ENCODE measurements at places on chromosomes 1 and 21.
A peak's percentile ranks its signal among the peaks of the same experiment; 100 is the strongest.

GRCh38 chr1:109823543-109824348, 60.0 kb upstream of the EPS8L3 start:
- no peak for DNase-seq

DNA sequence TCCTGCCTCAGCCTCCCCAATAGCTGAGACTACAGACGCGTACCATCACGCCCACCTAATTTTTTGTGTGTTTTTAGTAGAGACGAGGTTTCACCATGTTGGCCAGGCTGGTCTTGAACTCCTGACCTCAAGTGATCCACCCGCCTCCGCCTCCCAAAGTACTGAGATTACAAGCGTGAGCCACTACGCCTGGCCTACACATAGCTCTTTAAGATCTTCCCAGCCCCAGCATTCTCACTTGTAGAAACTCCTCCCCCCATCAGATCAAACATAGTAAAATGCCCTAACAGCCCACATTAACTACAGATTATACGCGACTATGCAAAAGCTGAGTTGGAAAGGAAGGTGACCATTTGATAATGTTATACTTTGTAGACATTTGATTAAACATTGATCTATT, 634.8 kb downstream of the MATN1 start:
- no peak for DNase-seq

- peak; percentile 90 for DNase-seq
These were observed 9.1 kb upstream of the SLC19A1 start for GRCh38 chr21:45551316-45551715.

DNA sequence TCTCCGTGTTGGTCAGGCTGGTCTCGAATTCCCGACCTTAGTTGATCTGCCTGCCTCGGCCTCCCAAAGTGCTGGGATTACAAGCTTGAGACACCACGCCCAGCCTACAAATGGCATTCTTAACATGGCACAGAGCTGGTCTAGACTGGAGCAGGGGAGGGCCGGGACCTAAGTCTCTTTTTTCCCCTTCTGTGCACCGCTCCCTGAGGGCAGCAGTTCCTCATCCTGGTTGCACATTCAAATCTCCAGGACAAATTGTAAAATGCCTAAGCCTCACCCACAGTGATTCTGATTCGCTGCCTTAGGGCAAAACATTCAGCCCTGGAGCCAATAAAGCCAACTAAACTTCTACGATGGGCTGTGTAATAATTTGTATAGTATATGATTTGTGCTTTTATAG, 10.1 kb upstream of the AVPR1B start:
- no peak for DNase-seq

GRCh38 chr21:45072738-45073300, 1.6 kb upstream of the ADARB1 start:
- DNase-seq = no peak

DNA sequence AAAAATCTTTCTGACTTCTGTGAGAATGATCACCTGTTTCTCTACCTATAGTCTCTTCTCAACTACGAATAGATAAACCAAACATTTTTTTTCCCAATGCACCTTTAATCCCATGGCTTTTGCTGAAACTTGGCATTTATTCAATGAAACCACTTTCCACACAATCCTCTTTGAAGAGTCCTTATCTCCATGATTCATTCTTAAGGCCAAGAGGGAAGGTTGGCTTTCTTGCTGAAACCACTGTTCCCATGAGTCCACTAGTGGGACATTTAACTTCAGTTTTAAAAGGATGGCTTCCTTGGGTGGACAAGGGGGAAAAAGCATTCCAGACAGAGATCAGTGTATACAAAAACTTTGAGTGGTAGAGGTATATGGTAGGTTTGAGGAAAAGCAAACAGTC, 73.6 kb downstream of the CRB1 start:
- DNase-seq = no peak

GRCh38 chr1:83942914-83943313, 56.0 kb downstream of the TTLL7 start:
- DNase-seq = no peak

DNA sequence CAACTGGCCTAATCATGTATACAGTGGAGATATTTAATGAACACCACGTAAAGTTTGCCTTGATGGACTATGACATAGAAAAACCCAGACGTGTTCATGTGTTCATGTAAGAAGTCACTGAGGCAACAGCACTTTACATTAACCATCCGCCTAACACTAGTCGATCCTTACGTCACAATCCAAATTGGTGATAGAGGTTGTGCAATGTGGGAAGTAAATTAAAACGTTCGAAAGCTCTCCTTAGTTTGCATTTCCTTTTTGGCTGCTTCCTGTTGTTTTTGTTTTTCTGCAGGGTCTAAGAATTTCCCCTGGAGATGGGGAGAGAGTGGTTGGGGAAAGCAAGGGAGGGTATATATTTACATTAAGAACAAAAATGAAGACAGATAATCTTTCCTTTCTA, 587.5 kb upstream of the ADGRL2 start:
- DNase-seq = no peak

DNA sequence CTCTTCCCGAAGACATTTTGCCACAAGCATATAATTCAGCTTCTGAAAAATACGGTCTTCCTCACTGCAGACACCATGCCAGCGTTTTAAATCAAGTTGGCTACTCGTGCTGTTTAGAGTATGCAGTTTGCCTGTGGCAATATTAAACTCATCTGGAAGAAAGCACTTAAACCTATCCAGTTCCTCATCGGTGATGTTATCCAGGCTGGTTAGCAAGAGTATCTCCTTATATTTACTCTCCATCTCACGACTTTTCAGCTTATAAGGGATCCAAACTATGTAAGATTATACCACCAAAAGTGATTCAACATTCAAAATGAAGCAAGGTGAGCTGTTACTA, 9.7 kb upstream of the IFI16 start:
- no peak for DNase-seq

- peak; percentile 66 for DNase-seq
These were observed 9.9 kb downstream of the TOR1AIP2 start for GRCh38 chr1:179867493-179868330.

DNA sequence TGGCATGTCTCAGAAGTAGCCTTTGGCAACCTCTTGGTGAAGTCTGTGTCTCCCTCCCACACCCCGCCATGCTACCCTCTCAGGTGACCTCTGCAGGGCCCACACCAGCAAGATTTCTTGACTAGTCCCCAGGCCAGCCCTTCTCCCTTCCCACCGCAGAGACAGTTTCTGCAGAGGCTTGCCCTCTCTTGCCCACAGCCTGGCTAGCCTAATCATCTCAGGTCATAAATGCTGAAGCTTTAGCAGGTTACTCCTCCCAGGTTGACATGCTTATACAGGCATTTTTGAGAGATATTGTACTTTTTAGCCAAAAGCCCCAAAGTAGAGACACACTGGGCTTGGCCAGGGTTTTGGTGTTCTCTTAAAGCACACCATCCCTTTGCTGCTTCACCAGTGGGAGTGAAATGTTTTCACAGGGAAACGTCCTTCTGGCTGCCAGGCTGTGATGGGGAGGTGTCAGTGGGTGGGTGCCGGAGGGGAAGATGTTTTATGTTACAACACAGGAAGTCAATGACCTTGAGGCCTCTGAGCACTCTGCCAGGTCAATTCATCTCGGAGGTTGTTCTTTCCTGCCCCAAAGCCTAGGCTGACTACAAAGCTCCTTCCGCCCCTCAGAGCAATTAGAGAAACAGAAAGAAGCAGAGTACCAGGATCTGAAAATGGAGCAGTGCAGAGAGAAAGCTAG, 58.5 kb downstream of the STYXL2 start:
- no peak for DNase-seq

- no peak for DNase-seq
These were observed 295.2 kb downstream of the HLX start for GRCh38 chr1:221174330-221174993.

- DNase-seq = peak; percentile 25
These were observed 64.1 kb downstream of the TMCO4 start for GRCh38 chr1:19735440-19736127.

DNA sequence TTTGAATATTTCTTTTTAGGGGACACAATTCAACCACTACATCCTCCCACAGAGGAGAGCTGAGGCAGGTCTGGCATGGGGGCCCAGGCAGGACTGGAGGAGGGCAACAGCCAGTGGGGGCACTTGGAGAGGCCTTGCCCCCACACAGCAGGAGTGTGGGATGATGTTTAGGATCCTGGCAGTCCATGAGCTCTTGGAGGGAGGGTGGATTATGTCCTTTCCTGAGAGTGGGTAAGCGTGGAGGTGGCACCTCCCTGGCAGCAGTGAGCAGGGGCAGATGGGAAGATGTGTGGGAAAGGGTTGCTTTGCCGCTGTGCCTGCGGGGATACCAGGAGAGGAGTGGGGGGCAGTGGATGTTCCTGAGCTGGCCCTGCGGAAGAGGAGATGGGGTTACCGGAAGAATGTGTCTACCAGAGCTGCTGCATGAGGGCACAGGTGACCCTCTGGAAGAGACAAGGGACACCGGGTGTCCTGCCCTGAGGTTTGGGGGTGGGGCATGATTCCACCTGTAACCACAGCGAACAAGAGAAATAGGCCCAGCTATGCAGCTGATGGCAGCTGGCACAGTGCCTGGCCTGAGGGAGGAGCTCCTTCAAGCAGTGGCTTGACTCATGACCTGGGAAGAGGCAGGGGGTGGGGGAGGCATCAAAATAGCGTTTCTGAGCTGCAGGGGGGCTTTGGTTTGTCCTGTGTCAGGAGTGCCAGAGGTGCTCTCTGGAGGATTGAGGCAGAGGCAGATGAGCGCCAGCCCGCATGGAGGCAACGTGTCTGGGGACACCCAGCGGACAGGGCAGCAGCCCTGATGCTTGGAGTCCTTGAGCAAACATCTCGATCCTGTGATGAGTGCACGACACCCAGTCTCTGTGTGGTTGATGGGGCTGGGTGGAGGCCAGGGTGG, 123.9 kb upstream of the TMPRSS2 start:
- DNase-seq = no peak

- no peak for DNase-seq
These were observed 66.6 kb downstream of the MORN1 start for GRCh38 chr1:2324553-2325366.

DNA sequence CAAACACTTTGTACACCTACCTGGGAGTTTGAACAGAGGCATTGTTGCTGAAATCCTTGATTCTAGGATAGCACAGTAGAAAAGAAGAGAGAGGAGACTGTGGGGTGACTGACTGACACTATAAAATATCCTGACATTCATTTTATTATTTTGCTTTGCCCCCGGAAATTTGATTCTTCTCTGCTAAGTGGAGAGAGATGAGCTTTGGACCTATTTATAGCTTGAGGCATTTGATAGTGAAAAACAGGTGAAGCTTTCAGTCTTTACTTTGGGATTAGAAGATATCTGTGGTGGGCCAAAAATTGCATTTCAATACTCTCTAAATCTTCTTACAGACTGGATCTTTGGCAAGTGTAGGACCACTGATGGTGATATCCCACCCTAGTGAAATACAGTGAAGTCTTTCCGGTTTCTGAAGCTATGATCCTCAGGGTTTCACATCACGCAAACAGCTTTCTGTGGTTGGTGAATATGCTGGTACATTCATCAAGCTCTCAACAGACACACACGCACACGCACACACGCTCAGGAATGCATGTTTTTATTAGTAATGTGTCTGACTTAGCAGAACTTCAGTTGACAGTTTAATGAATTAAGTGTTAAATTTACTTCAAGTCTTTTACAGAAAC, at the start of gene AMPD1:
TSS of gene AMPD1 (minus strand) at position 117 of the 629 bp plus-strand sequence. CDS start at position 42, 75 bp downstream.
- peak; percentile 27 for DNase-seq

- no peak for DNase-seq
These were observed 142.3 kb upstream of the EDN2 start for GRCh38 chr1:41626616-41627375.

DNA sequence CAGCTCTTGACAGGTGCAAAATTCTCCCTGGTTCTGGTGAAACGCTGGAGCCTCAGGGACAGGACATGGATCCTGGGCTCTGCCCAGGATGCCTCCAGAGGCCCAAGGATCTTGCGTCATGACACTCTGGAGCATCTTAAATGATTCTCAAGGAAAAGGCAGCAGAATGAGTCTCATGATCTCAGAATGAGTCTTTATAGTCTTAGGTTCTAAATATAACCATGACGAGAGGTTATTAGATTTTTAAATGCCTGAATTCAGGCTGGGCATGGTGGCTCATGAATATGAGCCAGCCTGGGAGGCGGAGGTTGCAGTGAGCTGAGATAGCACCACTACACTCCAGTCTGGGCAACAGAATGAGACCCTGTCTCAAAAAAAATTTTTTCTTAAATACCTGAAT, 55.5 kb downstream of the ECE1 start:
- DNase-seq = peak; percentile 27

- no peak for DNase-seq
These were observed 1.0 kb downstream of the CCDC181 start for GRCh38 chr1:169426174-169426705.

DNA sequence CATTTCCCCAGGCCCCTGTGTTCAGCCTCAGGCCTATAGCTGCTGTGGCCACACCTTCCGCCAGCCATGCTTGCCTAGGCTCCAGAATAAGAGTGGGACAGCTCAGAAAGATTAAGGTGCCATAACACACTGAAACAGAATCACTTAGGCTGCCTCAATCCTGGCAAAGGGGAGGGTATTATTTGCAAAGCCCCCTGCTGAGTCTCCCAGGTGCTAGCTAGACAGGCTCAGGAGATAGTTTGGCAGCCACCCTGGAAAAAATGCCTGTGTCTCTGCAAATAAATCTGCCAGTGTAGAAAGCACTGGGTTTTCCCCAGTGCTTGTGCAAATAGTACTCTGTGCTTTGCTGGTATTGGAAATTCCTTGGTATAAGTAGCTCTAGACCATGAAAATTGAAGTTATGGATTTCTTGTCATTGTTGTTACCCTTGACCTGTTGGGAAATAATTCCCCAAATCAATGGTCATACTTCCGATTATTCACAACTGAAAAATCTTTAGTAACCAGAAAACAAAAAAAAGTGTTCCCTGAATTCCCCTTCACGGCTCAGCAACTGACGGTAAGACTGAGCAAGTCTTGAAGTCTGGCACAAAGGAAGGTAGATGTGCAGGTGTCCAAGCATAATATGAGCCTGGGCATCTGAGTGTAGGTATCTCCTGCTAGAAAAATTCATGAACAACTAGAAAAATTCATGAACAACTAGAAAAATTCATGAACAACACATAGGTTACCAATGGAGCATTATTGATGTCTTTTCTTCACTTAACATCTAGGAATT, 56.9 kb downstream of the PROX1 start:
- DNase-seq = no peak

GRCh38 chr1:35707601-35708440, 10.9 kb downstream of the C1orf216 start:
- no peak for DNase-seq

DNA sequence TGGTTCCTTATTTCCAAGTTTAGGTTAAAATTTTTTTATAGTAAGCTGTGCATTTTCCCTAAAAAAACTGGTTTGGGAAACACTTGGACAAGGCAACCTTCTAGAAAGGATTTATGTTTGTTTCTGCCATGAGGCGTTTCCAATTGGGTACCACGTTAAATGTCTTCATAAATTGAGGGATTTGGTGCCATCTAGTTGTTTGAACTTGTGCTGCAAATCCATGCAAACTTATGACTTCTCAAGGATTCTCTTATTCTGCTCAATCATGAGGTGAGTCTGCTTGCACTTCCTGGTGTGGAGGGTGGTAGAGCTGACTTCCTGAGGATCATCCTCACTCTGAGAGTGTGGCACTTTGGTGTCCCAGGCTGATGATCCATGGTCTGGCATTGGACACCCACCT, 123.3 kb downstream of the PCNX2 start:
- DNase-seq = peak; percentile 30
